ENCODE measurements at places on chromosomes 4 and X.

DNA sequence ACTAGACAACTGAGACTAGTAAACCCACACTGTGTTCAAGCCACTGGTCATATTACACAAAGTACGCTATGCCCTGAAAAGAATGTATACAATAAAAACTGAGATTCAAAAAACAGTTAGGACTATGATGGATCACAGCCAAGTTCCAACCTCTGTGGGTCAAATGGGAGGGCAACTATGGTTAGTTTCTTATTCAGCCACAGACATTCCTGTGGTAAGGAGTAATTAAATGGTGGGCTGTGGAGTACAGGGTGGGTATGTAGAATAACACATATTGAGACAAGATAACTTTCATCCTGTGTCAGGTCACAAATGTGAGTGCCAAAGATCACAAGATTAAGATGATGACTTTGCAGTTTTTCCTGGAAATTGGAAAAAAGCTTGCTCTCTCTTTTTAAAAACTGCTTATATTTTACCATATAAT lies 167.2 kb downstream of the NPNT start:
- no peak for DNase-seq

GRCh38 chrX:141279476-141279875 lies 37.2 kb upstream of the SPANXC start:
- DNase-seq, result no peak

- no peak for DNase-seq
Observed at GRCh38 chr4:145583191-145584055, 35.8 kb upstream of the MMAA start.

DNA sequence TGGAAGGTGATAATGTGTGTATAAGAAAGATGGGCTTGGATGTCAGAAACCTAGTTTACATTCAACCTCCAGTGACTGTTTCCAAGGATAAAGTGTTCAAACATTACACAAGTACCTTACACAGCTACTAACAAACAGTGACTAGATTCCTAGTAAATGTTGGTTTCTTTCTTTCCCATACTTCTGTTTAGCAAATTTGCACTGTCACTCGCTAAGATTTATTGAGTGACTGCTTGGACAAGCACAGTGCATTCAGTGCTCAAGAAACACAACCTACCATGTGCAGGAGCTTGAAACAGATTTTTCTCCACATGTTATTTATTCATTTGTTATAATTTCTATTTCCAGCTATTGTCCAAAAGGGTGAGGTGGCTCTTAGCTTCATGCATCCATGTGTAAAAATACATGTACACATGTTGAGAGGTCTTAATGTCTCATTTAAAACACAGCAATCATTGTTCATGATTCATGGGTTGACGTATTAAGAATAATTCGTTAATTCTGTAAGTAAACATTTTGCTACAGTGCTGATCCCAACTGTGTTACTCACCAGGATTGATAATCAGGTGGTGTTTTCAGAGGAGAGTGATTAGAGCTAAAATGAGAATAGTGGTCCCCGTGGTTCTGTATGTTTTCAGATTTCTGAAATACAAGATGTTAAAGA lies 153.0 kb downstream of the DCLK2 start:
- DNase-seq, result no peak

- DNase-seq, result no peak
Observed at GRCh38 chr4:107747748-107748486, 27.9 kb upstream of the PAPSS1 start.

DNA sequence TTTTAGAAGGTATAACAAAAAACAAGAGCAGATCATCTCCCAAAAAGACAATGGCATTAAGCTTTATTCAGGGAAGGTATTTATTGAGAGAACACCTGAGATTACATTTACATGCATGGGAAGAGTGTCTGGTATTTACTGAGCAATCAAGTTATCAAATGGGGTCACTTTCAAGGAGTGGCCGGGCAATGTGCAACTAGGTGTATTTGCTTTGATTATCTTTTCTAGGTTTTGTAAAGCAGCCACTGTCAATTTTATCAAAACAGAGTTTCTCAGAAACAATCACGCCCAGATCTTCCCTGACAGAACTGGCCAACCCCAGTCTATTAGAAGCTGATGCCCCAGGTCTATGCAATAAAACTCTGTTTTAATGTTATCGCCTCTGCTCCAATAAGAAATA lies 169.5 kb downstream of the GLRA2 start:
- DNase-seq, result no peak

- DNase-seq, result no peak
Observed at GRCh38 chr4:102734591-102735385, 26.0 kb downstream of the MANBA start.

GRCh38 chrX:73979551-73980131 lies 324.3 kb upstream of the ZCCHC13 start:
- DNase-seq, result no peak

DNA sequence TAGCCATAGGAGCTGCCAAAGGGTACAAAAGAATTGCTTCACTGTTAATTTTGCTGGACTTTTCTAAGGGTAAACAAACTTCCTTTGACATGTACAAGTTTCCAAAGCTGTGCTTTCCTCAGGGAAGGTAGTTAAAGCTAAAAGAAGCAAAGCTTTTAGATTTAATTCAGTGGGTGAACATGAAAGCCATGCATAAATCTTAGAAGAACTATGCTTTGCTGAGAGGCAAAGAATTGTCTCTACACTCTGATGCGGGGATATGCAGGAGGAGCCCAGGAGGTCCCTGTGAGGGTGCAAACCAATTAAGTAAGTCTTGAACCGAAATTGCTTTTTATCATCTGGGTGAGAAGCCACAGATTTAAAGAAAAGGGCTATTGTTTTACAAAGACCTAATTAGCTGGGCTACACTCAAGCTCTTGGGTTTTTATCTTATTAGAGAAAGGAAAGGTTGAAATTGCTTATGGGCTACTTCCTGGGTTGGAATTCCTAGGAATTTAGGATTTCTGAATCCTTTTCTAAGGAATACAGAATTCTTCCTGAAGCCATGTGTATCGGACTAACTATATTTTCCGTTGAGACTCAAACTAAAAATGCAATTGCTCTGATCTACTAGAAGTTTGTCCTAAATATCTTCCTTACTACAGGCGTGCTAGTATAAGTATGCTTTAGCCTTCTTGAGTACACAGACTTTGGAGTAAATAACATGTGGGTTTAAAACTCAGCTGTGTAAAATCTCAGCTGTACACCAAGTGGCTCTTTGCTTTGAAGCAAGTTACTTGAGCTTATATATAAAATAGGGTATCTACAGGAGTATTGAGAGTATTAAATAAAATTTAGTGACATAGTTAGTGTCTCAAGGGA lies 188.4 kb upstream of the ANK2 start:
- no peak for DNase-seq

GRCh38 chr4:47741200-47741599 lies 96.7 kb downstream of the CORIN start:
- DNase-seq, result no peak

- no peak for DNase-seq
Observed at GRCh38 chrX:35743331-35743730, 54.8 kb upstream of the MAGEB16 start.

DNA sequence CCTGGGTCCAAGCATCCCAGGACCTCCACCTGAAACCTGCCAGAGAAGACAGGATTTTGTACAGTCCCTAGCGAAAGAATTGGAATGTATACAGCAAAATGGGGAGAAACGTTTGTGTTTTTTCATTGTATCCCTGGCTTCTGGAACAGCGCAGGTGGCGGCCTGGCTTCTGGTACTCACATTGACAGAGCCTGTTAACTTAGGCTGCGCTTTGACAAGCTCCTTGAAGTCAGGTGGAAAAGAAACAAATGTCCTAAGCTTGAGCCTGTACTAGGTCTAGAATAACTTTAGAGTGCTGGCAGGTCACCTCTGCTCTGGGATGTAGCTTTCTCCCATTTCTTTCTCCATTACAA lies 343.7 kb upstream of the KLF3 start:
- DNase-seq, result no peak

Measured in cerebellar nuclear complex (tissue), 1 donor.